Smooth muscle cell of bladder (primary cell): ENCODE measurements at places on chromosomes 7 and 10. TPM values are rescaled to one million over a fixed set of nuclear protein-coding genes. Genes with fewer than 3 reads are reported as not detected.

SH2B2 gene
- total RNA-seq: 0.85 and 1.2 TPM in 2 replicates

CXCL12 gene
- 135 and 150 TPM in 2 replicates for total RNA-seq

PDAP1 gene
- 26.9 and 29.2 TPM in 2 replicates for total RNA-seq

TRPV5 gene
- total RNA-seq: not detected in 2 replicates

ADAMTS14 gene
- 5.5 and 10.6 TPM in 2 replicates for total RNA-seq

GIMAP2 gene
- total RNA-seq: 0.55 and 1.1 TPM in 2 replicates

TMEM213 gene
- total RNA-seq: not detected in 2 replicates

ASB10 gene
- total RNA-seq: not detected in 2 replicates

MEIG1 gene
- 0.28 TPM in 1 of 2 replicates, not detected in the other for total RNA-seq

HABP2 gene
- total RNA-seq: not detected in 2 replicates
